ENCODE measurements at places on chromosomes 1 and 21.

GRCh38 chr1:244053831-244054230, 2.7 kb downstream of the ZBTB18 start:
- no peak for DNase-seq

GRCh38 chr21:45531393-45532215, 10.6 kb downstream of the SLC19A1 start:
- DNase-seq = no peak

DNA sequence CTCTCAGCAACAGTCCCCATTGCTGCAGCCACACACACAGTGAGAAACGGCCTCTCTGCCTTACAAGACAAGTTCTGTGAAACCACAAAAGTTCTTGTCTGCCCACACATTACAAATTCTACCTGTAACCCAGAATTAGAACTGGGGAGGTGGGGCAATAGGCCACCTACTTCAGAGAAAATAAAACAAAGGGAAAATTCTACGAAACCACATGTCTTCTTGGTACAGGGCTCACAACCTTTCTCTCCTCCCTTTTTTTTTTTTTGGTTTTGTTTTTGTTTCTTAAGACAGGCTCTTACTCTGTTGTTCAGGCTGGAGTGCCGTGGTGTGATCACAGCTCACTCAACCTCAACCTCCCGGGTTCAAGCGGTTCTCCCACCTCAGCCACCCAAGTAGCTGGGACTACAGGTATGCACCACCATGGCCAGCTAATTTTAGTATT, 30.2 kb downstream of the LPAR3 start:
- no peak for DNase-seq

GRCh38 chr1:166915042-166915441, 39.0 kb upstream of the TADA1 start:
- DNase-seq = no peak

DNA sequence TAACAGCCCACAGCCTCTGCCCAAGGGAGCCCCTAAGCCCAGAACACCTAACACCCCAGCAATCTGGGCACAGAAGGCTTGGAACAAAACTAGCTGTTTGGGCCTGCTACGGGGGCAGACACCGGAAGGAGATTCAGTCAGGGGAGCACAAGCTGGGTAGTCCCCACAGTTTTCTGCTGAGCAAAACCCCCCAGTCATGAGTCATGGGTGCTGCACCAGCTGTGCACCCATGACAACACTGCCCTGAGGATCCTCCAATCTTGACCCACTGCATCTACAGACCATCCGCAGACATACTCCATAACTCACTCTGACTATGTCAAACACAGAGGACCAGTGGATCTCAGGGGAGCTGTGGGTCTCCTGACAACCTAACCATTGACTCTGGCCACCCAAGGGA, 105.1 kb downstream of the LRIG2 start:
- DNase-seq = no peak

DNA sequence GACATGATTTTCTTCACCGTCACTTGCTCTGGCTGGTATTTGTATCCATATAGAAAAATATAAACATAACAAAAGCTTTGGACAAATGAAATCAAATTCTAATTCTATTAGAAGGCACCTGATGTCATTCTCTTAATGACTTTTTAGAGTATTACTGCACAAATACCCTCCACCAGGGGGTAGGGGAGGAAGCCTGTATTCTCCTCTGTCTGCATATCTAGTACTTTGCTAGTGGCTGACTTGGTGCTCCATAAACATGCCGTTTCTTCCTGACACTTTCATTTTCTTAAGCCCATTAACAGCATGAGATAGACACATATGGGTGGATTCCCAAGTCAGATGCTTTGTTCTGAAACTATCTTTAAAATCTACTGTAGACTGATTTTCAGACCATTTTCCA, 20.6 kb upstream of the KCNJ15 start:
- no peak for DNase-seq

- DNase-seq = no peak
Measured at GRCh38 chr1:44021581-44022321, 9.5 kb downstream of the SLC6A9 start.

DNA sequence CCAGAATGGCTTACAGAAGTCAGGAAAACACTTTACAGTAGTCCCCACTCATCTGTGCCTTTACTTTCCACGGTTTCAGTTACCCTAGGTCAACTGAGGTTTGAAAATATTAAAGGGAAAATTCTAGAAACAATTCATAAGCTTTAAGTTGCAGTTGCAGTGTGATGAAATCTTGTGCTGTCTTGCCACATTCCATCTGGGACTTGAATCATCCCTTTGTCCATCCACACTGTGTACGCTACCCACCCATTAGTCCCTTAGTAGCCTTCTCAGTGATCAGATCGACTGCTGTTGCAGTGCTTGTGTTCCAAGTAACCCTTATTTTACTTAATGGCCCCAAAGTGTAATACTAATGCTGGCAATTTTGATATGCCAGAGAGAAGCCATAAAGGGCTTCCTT, 30.5 kb downstream of the ZCCHC17 start:
- DNase-seq = no peak

- DNase-seq = no peak
Measured at GRCh38 chr1:31637915-31638673, 6.6 kb downstream of the PEF1 start.

DNA sequence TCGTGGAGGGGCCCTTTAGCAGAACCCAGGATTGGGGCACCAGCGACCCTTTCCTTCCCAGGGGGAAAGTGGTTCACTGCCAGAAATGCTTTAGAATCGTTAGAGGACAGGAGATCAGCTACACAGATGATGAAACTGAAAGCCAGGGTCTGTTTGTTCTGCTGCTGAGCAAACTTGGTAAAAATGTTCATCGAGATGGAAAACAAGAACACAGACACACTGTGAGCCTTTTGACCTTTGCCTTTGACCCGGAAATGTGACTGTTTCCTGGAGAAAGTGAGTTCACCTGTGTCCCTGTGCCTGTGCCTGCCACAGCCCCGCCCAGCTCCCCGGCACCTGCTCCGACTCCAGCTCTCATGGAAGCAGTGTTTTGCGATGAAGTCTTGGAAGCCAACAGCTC, 234.3 kb downstream of the CAMTA1 start:
- no peak for DNase-seq

- no peak for DNase-seq
Measured at GRCh38 chr1:18578271-18578670, 52.4 kb upstream of the PAX7 start.

- no peak for DNase-seq
Measured at GRCh38 chr1:12138196-12139168, 28.3 kb upstream of the TNFRSF1B start.

GRCh38 chr1:178284058-178284457, 190.2 kb downstream of the RASAL2 start:
- no peak for DNase-seq

- DNase-seq = no peak
Measured at GRCh38 chr1:237736372-237737029, 154.2 kb downstream of the ZP4 start.

DNA sequence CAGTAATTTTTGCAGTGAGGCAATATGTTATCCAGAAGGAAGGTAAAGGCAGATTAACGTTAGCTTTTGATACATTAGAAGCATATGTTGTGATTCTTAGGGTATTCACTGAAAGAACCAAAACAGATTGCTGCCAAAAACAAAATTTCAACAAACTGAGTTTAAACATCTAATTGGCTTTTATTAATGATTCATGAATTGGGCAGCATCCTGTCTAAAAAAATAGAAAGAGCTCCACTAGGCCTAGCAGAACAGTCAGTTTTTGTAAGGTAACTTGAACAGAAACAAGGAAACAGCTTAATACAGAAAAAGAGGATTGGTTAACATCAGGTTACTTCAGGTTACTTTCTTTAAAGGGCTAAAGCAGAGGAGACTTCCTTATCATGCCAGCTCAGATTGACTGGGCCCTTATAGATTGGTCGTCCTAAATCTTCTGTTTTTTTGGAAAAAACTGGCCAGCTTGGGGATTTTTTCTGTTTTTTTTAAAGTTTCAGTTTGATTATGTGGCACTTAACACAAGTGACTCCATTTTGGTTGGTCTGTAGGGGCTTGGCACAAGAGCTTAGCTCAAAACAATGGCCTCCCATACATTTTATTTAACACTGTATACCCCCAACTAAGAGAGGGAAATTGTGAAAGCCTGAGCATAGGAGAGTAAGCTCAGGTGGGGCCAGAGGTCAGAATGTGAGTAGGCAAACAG, 36.8 kb upstream of the GALNT2 start:
- DNase-seq = no peak

DNA sequence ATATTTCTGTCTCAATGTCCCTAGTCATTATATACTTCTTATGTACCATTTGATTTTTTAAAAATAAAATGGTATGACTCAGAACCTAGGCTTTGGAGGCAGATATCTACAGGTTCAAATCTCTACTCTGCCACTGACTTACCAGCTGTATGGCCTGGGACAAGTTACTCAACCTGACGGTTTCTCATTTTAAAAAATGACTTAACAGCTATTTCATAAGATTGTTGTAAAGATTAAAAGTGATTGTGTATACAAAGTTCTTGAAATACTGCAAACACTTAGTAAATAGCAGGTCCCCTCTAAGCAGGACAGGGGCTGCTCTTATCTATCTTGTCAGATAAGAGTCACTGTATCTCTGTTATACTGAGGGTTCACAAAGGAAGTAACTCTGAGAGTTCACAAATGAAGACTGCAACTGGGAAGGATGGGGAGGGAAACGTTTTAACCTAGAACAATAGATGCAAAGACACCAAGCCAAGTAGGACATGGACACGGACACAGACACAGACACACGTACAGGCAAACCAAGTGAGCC, 2.6 kb downstream of the BCAR3 start:
- no peak for DNase-seq

DNA sequence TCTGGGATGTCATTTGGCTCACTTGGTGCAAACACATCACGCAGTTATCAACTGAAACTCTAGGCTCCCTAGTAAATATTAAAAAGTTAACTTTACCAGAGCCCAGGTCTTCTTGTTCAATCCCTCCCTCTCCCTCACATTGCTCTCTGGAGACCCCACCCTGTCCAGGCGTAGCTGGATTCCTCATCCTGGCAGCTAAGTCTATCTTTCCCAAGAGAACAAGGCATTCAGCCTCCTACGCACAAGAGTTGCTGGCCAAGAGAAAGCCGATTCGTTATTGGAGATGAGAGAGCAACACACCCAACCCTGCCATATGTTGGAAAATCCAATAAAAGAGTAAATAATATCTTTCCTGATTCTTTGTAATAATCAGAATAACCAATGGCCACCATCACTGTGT, 117.9 kb downstream of the SLC30A10 start:
- no peak for DNase-seq

DNA sequence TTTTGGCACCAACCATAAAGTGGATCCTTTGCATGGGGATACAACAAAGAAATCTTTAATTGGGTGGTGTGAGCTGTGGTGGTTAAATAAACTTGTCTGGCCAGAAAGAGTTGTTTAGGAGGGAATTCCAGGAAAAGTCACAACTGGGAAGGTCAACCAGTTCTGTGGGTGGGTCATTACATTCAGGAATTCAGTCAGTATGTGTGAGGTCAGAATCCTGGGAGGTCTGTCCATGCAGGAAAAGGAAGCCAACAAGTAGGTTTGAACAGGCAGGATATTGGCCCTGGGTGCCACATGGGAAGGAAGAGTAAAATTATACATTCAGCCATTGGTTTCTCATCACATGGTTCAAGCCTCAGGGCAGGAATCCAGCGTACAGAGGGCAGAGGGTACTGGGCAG, 162.3 kb upstream of the ADAMTS5 start:
- no peak for DNase-seq

DNA sequence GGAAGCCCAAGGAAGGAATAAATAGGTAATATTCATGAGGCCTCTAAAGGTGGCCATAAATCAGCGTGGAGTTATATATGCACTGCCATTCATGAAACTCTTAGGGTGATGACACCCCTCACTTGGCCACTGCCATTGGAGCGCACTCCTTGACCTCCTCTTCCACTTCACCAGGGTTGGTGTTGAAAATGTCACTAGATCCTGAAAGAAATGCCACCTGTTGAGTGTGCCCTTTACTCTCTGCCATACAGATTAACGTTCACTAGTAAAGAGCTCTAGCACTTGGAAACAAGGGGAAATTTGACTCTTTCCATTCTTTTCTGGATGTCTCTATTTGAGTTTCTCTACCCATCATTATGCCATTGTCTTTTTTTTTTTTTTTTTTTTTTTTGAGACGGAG, 83.5 kb upstream of the GREM2 start:
- DNase-seq = no peak

DNA sequence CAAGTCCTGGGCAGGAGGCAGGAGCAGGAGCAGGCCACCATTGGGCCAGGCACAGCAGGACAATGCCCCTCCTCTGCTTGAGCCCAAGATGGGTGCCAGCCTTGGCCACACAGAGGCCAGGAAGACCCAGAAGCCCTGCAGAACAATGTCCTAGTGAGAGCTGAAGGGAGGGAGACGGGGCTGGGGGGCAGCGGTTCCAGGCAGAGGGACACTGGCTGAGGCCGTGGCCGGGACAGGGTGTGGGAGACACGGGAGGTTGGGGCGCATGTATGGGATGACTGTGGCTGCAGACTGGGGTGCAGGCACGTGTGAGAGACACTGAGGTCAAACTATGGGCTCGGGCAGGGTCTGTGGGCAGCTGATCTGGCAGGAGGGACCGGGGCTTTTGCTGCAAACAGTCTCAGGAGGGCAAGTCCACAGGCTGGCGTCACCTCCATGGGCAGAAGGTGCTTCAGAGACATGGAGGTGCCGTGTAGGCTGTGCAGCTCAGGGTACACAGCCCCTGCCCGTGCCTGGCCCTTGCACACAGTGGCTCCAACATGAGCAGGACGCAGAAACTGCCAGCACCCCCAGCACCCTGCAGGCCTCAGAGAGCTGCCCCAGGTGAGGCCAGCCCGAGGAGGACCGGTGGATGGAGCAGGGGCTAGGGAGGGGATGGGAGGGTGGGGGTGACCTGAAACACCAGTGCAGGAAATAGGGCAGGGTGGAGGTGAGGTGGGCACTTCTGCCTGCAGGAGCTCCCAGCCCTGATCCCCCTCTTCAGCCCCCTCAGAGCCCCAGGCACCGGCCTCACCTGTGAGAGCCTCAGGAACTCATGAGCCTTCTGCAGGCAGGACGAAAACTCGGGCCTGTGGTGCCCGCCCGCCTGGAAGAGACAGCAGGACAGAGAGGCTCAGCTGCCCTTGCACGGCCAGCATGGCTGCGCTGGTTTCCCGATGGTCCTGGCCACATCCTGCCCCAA, 19.5 kb downstream of the LSS start:
- DNase-seq = no peak

Measured in stimulated activated CD4-positive, alpha-beta T cell treated with anti-CD3 and anti-CD28 coated beads, Interleukin-1b, Interleukin-23, amount 100 ng/mL, for 24 hours (primary cell).